ENCODE measurements at places on chromosomes 7 and 10. TPM values are rescaled to one million over a fixed set of nuclear protein-coding genes. Genes with fewer than 3 reads are reported as not detected.

DNA sequence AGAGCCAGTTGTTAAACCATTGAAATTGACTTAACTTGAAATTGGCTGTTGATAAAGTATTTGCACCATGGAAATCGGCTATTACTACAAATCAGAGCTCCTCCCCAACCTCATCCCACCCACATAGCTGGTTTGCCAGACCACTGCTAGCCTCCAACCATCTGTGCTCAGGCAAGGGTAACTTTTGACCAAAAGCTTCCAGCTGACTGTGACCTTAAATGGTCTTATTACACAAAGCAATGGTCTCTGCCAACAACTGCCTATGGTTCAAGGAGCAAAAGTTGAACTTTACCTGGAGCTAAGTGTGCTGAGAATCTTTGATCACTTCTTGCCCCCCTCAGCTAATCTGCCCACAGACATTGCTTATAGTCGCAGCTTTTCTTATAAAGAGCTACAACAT, 48.5 kb upstream of the ADRB1 start:
- H3K27ac ChIP-seq = no peak overlapping the region
- H3K4me3 ChIP-seq = no peak overlapping the region
- no peaks in the 10 kb centered on the region for H3K36me3 ChIP-seq
- DNase-seq = no peak

DNA sequence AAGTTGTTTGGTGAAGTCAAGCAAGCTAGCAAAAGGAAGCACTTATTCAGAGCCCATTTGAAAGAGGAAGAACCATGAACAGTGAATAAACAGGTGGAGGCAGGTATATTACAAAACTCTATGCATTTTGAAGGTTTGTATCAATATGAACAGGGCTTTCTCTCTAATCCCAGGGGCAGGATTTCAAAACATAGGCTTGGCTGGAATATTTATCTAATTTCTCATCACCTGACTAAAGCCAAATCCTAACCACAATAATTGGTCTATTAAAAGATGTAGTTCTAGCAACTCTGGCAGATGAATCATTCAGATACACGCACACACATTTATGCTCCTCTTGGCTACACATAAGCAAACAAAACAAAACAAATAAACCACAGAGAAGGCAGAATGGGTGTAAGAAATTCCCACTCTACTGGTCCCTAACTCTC, 554.4 kb downstream of the INHBA start:
- no peak overlapping the region for H3K27ac ChIP-seq
- no peaks in the 10 kb centered on the region for H3K4me1 ChIP-seq
- no peaks in the 10 kb centered on the region for H3K27me3 ChIP-seq
- no peak for DNase-seq
- H3K36me3 ChIP-seq = no peaks in the 10 kb centered on the region

- no peaks in the 10 kb centered on the region for H3K36me3 ChIP-seq
- DNase-seq = no peak
- H3K27ac ChIP-seq = no peak overlapping the region
- no peaks in the 10 kb centered on the region for H3K27me3 ChIP-seq
- H3K4me3 ChIP-seq = no peak overlapping the region
Observed at GRCh38 chr10:1323951-1324350, 267.8 kb downstream of the WDR37 start.

DNA sequence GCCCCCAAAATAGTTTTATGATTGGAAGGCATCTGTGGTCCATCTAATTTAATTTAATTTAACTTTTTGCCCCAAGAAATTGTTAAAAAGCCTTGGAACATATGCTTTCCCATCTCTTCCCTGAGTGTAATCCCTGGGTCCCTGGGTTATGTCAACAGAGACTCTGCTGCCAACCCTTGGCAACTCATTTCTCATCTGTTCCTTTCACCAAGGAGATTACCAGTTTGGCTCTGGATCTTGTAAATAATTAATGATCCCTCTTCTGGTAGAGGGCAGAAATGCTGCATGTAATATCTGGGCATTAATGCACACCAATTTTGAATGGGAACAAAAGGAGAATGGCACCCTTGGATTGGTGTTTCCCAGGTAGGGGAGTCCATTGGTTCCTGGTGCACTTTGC, 514.2 kb downstream of the CCSER2 start:
- no peak overlapping the region for H3K4me3 ChIP-seq
- H3K36me3 ChIP-seq = no peaks in the 10 kb centered on the region
- no peaks in the 10 kb centered on the region for H3K4me1 ChIP-seq
- H3K27ac ChIP-seq = no peak overlapping the region
- no peak for DNase-seq

- H3K36me3 ChIP-seq = no peaks in the 10 kb centered on the region
- peak overlapping the region; percentile 60 for H3K27ac ChIP-seq
- peaks cover 36% of the 10 kb centered on the region for H3K4me1 ChIP-seq
- H3K4me3 ChIP-seq = no peak overlapping the region
Observed at GRCh38 chr10:21751341-21752310, 217.6 kb downstream of the MLLT10 start.

DNA sequence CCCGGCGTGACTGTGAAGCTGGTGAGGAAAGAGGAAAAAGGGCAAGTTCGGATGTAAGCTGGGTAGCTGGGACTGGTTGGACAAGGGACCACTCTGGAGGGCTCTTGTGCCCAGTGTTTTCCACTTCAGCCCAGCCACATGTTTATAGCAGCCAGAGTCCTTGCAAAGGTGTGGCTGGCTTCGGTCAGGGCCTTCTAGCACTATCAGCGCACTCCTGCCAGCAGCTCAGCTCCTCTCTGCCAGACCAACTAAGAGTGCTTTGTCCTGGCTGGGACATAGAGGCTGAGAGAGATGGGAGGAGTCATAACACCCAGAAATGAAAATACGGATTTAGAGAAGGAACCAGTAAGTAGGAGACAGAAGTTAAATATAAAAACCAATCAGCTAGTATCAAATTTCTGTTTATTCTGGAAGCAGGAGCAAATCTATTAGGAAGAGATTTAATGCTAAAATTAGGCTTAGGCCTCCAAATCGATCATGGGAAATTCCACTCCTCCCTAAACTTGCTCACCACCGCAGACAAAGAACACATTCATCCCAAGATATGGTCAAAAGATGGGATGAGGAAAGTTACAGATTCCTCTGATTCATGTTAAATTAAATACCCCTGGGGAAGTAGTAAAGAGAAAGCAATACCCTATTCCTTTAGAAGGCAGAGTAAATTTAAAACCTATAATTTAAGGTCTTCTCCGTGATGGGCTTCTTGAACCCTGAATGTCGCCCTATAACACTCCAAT, 135.0 kb downstream of the RALA start:
- no peak for DNase-seq
- no peaks in the 10 kb centered on the region for H3K36me3 ChIP-seq
- H3K27ac ChIP-seq = no peak overlapping the region

- no peaks in the 10 kb centered on the region for H3K36me3 ChIP-seq
- no peak overlapping the region for H3K27ac ChIP-seq
- H3K27me3 ChIP-seq = no peaks in the 10 kb centered on the region
- DNase-seq = no peak
- H3K4me1 ChIP-seq = no peaks in the 10 kb centered on the region
Observed at GRCh38 chr10:44353128-44353390, 31.8 kb downstream of the CXCL12 start.

GRCh38 chr10:34522546-34522945, 292.6 kb downstream of the PARD3 start:
- peaks cover 16% of the 10 kb centered on the region for H3K4me1 ChIP-seq
- no peak for DNase-seq
- H3K4me3 ChIP-seq = no peak overlapping the region
- no peaks in the 10 kb centered on the region for H3K36me3 ChIP-seq
- H3K27ac ChIP-seq = no peak overlapping the region
- H3K27me3 ChIP-seq = no peaks in the 10 kb centered on the region

- peaks cover 32% of the 10 kb centered on the region for H3K4me1 ChIP-seq
- no peaks in the 10 kb centered on the region for H3K36me3 ChIP-seq
- H3K27ac ChIP-seq = peak overlapping the region; percentile 43
- H3K4me3 ChIP-seq = no peak overlapping the region
- no peak for DNase-seq
Observed at GRCh38 chr7:94559972-94560371, 50.4 kb downstream of the CASD1 start.

DNA sequence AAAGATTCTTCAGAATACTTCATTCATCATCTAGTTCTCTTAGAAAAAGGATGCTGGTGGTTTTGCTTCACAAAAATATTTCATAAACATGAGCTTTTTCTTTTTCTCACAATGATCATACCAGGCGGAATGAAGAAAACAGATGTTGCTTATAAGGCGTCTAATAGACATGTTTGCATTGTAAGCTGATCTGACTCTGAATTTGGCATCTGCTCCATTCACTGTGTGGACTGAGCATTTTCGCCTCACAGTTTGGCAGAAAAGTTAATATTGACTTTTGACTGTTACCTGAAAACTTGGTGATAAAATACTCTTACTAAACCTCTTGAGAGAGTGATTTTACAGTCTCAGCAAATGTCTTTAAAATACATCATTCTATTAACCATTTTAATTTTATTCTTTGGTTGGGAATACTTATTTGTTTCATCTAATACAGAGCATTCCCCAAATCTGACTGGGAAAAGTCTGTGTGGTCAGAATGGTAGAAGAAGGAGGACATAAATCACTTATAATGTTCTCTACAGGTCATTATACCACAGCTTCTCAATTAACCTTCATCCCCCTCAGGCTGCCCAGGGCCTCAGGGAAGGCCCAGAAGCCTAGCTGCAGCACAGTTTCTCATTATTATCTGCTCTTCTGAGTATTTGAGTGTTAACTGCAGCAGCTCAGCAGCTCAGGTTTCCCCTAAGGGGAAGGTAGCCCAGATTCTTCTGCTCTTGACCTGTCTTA, 121.6 kb upstream of the KAT6B start:
- H3K4me1 ChIP-seq = no peaks in the 10 kb centered on the region
- H3K27ac ChIP-seq = no peak overlapping the region
- no peak overlapping the region for H3K4me3 ChIP-seq
- H3K27me3 ChIP-seq = no peaks in the 10 kb centered on the region
- no peak for DNase-seq

DNA sequence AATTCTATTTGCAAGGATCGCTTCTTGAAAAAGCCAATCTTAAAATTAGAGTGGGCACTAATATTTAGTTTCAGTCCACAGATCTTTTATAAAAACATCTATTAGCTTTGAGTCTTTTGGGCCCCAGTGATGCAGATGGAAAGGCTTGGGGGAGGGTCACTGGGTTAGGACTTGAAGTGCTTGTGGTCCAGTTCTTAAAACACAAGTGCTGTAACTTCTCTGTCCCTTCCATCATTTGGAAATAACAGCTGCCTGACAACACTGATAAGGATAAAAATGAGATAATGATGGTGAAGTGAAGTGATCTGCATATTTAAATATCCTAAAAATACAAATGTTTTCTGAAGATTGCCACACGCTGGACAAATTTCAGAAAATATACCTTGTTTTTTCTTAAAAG, 37.1 kb upstream of the ZRANB1 start:
- no peaks in the 10 kb centered on the region for H3K36me3 ChIP-seq
- H3K27ac ChIP-seq = no peak overlapping the region
- no peak overlapping the region for H3K4me3 ChIP-seq
- DNase-seq = no peak

DNA sequence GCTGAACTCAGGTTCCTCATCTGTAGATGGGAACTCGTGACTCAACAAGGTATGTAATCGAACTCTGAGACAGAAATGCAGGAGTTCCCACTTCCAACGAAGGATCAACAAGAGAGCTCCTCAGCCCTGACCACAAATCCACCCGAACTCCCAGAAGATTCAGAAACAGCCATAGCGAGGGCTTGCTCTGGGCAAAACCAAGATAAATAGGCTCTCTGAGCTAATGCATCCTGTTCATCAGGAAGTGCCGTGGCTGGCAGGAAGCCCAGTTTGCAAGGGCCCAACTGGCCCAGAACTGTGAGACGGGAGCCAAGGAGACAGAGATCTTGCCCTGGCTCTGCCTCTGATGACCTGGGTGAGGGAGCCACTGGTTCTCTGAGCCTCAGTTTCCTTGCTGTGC, 141.7 kb upstream of the PFKP start:
- no peak overlapping the region for H3K4me3 ChIP-seq
- DNase-seq = no peak
- no peaks in the 10 kb centered on the region for H3K4me1 ChIP-seq
- H3K27me3 ChIP-seq = no peaks in the 10 kb centered on the region
- H3K27ac ChIP-seq = no peak overlapping the region
- no peaks in the 10 kb centered on the region for H3K36me3 ChIP-seq

DNA sequence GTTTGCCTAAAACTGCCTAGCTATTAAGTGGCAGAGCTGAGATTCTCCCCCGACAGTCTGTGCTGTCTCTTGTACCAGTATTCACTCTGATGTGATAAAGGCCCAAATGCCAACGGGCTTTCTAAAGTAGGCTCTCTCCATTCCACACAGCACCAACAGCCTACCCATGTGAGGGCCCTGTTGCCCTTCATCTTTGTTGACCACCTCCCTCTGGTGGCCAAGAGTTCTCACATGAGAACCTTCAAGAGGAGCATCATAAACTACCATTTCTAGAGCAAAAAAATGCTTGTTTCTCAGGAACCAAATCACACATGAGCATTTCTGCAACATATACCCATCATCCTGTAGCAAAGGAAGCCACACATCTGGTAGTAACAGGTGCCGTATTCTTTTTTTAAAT, 185.8 kb downstream of the GRM8 start:
- peak; percentile 32 for DNase-seq
- H3K36me3 ChIP-seq = no peaks in the 10 kb centered on the region
- H3K27me3 ChIP-seq = no peaks in the 10 kb centered on the region
- no peak overlapping the region for H3K4me3 ChIP-seq
- H3K27ac ChIP-seq = no peak overlapping the region

- no peak overlapping the region for H3K27ac ChIP-seq
- no peaks in the 10 kb centered on the region for H3K27me3 ChIP-seq
- no peak for DNase-seq
- no peak overlapping the region for H3K4me3 ChIP-seq
Observed at GRCh38 chr7:68922850-68923249, 675.4 kb upstream of the AUTS2 start.

The TRIL gene
- 0.45 TPM for total RNA-seq

The AKR1E2 gene
- 68.5 TPM for total RNA-seq

The PPP1R17 gene
- total RNA-seq = not detected

Measured in Caco-2 (cell line).